ENCODE measurements at places on chromosomes 11 and 22.

DNA sequence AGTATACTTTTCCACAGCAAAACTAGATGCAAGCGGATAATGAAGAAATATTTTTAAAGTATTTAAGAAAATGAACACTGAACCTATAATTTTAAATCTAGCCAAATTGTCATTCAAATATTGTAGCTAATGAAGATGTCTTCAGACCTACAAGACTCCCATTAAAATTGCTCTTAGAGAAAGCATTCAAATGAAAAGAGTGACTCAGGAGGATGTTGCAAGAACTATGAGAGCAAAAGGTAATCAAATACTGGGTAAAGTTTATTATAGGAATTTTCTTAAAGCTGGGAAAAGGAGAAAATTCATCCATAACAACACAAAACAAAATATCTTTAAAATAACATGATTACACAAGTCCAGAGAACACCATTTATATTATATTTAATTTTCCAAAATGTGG is 5.4 kb upstream of the POU2AF1 start:
- no peak overlapping the region for H3K27ac ChIP-seq
- no peak for DNase-seq
- H3K4me3 ChIP-seq, result no peak overlapping the region
- H3K27me3 ChIP-seq, result no peaks in the 10 kb centered on the region

DNA sequence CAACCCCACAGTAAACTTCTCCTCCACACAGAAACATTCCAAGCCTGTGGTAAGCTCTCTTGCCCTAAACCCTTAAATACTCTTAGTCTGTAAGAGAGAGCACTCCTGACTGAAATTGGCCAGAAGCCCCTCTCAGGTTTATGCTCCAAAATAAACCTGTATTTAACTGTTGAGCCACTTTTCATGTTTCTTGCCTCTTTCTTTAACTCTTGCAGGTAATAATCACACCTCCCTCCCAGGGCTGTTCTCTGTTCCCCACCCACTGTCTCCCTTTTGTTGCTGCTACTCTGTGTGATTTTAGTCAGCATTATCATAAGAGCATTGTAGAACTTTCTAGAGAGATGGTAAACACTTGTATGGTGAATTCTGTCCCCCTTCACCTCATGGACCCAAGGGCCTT is 2.1 kb upstream of the IFT27 start:
- H3K4me3 ChIP-seq, result no peak overlapping the region
- H3K36me3 ChIP-seq, result peaks cover 7% of the 10 kb centered on the region
- H3K27ac ChIP-seq, result no peak overlapping the region
- peaks cover 20% of the 10 kb centered on the region for H3K4me1 ChIP-seq

GRCh38 chr11:87454241-87454640 is 416.5 kb downstream of the TMEM135 start:
- no peaks in the 10 kb centered on the region for H3K27me3 ChIP-seq
- no peak overlapping the region for H3K4me3 ChIP-seq
- H3K4me1 ChIP-seq, result no peaks in the 10 kb centered on the region
- H3K36me3 ChIP-seq, result no peaks in the 10 kb centered on the region
- no peak overlapping the region for H3K27ac ChIP-seq

GRCh38 chr22:30892731-30893221 is 75.8 kb downstream of the MORC2 start:
- no peak overlapping the region for H3K4me3 ChIP-seq
- H3K27ac ChIP-seq, result no peak overlapping the region
- no peaks in the 10 kb centered on the region for H3K27me3 ChIP-seq
- H3K4me1 ChIP-seq, result peaks cover 13% of the 10 kb centered on the region
- DNase-seq, result peak; percentile 54

DNA sequence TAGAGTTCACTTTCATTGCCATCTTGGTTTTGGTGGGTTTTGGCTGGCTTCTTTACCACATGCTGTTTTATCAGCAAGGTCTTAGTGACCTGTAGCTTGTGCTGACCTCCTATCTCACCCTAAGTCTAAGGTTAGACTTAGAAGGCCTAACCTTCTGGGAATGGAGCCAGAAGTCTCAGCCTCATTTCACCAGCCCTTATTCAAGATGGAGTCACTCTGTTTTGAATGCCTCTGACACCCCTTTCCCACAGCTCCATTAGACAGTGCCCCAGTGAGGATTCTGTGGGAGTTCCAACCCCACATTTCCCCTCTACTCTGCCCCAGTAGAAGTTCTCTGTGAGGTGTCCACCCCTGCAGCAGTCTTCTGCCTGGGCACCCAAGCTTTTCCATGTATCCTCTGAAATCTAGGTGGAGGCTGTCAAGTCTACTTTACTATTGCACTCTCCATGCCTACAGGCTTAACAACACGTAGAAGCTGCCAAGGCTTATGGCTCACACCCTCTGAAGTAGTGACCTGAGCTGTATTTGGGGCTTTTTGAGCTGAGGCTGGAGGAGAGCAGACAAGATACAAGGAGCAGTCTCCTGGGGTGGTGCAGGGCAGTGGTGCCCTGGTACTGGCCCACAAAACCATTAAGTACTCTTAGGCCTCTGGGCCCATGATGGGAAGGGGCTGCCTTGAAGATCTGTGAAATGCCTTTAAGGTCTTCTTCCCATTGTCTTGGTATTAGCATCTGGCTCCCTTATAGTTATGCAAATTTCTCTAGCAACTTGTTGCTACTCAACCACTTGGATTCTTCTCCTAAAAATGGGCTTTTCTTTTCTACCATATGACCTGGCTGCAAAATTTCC is 65.9 kb upstream of the SC5D start:
- H3K36me3 ChIP-seq, result no peaks in the 10 kb centered on the region
- no peaks in the 10 kb centered on the region for H3K4me1 ChIP-seq
- no peak overlapping the region for H3K4me3 ChIP-seq
- peaks cover 9% of the 10 kb centered on the region for H3K27me3 ChIP-seq
- H3K27ac ChIP-seq, result no peak overlapping the region
- DNase-seq, result no peak

DNA sequence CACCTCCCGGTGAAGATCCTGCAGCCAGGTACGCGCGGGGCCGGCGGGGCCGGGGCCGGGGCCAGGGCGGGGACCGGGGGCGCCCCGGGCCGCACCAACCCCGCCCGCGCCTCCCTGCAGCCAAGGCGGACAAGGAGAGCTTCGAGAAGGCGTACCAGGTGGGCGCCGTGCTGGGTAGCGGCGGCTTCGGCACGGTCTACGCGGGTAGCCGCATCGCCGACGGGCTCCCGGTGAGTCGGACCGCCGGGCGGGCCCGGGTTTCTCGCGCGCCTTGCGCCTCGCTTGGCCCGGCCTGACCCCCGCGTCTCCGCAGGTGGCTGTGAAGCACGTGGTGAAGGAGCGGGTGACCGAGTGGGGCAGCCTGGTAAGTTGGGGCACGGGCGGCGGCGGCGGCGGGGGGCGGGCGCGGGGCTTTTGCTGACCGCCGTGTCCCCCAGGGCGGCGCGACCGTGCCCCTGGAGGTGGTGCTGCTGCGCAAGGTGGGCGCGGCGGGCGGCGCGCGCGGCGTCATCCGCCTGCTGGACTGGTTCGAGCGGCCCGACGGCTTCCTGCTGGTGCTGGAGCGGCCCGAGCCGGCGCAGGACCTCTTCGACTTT is 531 bp downstream of the PIM3 start:
- no peaks in the 10 kb centered on the region for H3K27me3 ChIP-seq
- DNase-seq, result no peak
- H3K4me3 ChIP-seq, result peak overlapping the region; percentile 89
- H3K27ac ChIP-seq, result peak overlapping the region; percentile 86
- peaks cover 5% of the 10 kb centered on the region for H3K36me3 ChIP-seq
- H3K4me1 ChIP-seq, result no peaks in the 10 kb centered on the region

DNA sequence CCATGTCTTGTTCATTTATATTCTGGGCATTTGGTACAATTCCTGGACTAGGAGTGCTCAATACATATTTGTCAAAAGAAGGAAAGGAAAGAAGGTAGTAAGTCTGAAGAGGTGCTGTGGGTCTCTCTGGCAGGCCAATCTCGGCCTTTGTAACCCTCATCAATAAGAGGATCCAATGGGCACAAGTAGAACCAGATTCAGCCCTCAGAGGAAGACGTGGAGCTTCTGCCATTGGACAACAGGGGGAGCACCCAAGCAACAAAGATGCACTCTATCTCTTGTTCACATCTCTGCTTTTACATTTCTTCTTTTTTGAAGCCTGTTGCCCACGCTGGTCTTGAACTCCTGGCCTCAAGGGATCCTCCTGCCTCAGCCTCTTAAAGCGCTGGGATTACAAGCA is 2.2 kb upstream of the VPS11 start:
- H3K4me1 ChIP-seq, result peaks cover 9% of the 10 kb centered on the region
- H3K4me3 ChIP-seq, result peak overlapping the region; percentile 59
- H3K36me3 ChIP-seq, result peaks cover 8% of the 10 kb centered on the region

DNA sequence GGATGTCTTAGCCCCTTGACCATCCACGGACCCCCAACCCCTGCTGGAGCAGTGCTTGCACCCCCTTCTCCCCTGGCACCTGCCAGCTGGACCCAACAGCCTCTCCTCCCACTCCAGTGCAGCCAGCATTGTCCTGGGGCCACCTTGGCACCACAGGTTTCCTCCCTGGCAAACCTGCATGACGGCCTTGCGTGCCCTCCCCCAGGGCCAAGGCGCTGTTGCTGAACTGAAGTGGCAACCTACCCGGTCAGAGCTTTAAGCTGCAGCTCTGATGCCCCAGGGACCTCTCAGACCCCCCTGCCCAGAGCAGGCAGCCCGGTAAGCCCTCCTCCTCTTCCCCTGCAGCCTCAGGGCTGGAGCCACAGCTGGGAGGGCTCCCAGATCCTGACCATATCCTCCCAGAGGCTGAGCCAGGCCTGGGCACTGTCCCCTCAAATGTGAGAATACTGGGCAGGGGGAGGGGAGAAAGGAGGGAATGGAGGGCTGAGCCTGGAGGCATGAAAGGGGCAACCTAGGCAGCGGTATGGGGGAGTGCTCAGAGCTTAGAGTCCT is 1.8 kb upstream of the LRRC75B start:
- no peaks in the 10 kb centered on the region for H3K27me3 ChIP-seq
- H3K36me3 ChIP-seq, result no peaks in the 10 kb centered on the region
- H3K4me1 ChIP-seq, result no peaks in the 10 kb centered on the region
- no peak overlapping the region for H3K27ac ChIP-seq
- H3K4me3 ChIP-seq, result peak overlapping the region; percentile 20
- no peak for DNase-seq

DNA sequence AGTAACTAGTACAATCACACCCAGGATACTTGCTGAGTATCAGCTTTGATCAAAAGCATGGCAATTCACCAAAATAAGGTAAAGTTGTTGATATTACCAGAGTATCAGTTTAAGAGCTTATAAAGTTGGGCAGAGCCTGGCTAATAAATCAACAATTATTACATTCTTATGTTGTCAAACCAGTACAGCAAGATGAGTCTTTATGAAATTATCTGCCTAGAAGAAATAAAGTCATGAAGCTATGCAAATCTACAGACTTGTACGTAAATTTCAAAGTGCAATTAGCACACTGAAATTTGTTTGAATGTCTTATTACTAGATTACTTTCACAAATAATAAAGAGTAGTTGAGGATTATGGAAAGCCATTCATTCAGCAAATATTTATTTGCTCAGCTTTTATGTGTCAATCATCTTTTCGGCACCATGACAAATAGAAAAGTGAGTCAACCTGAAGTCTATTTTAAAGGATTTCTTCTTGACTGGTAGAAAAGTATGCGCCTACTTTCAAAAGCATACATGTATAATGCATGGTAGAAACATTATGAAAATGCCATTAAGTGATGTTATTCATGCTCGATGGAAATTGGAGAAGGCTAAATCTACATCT is 5.0 kb upstream of the ANO3 start:
- no peak for DNase-seq
- H3K4me3 ChIP-seq, result no peak overlapping the region
- H3K36me3 ChIP-seq, result no peaks in the 10 kb centered on the region
- H3K27me3 ChIP-seq, result peaks cover 14% of the 10 kb centered on the region
- no peak overlapping the region for H3K27ac ChIP-seq
- H3K4me1 ChIP-seq, result peaks cover 13% of the 10 kb centered on the region

DNA sequence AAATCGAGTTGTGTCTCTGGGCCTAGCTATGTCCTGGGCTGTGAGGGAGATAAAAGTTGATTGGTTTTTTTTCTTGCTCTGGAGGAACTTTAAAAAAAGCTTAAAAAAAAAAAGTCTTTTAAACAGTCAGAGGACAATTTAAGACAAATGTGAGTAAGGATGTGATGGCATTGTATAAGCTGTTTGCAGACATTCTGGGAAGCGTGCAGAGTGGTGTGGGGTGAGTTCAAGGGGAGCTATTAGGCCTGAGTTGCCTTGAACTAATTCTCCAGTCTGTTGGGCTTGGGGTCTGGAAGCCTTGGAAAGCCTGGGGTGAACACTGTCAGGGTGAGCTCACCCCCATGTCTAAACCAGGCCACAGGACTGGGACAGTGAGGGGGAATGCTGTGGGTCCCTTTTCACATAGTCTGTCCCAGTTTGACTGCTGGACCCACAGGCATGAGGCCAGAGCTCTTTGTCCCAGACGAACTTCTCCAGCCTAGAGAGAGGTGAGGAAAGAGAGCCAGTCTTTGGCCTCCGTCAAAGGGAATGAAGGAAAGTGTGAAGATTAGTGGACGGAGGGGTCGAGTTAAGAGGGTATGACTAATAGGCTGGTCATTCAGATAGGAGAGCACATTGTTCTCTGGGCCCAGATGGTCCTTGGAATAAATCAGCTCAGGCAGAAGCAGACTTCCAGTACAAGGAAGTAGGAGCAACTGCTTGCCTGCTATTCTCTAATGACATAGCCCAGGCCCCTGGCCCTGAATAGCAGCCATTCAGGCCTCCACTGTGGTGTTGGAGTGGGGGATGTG is 76.4 kb upstream of the NNMT start:
- H3K36me3 ChIP-seq, result peaks cover 4% of the 10 kb centered on the region
- no peak overlapping the region for H3K27ac ChIP-seq
- peaks cover 47% of the 10 kb centered on the region for H3K27me3 ChIP-seq
